ENCODE measurements at places on chromosomes 3 and 15. TPM values are rescaled to one million over a fixed set of nuclear protein-coding genes. Genes with fewer than 3 reads are reported as not detected.
A peak's percentile ranks its signal among the peaks of the same experiment; 100 is the strongest.

Gene SCAMP5
- polyA plus RNA-seq = 21.6 TPM

Gene PLA2G4E
- polyA plus RNA-seq = not detected

Gene FAM98B
- 97.1 TPM for polyA plus RNA-seq

Gene CDCP1
- 0.89 TPM for polyA plus RNA-seq

Gene MAP1A
- 8.7 TPM for polyA plus RNA-seq

Gene DPPA2
- 0.76 TPM for polyA plus RNA-seq

Gene DISP2
- polyA plus RNA-seq = 0.79 TPM

Gene IL20RB
- 0.46 TPM for polyA plus RNA-seq

Gene SEMA6D
- 38.1 TPM for polyA plus RNA-seq

- DNase-seq = no peak
These were observed 114.0 kb downstream of the CYP19A1 start for GRCh38 chr15:51224428-51224827.

DNA sequence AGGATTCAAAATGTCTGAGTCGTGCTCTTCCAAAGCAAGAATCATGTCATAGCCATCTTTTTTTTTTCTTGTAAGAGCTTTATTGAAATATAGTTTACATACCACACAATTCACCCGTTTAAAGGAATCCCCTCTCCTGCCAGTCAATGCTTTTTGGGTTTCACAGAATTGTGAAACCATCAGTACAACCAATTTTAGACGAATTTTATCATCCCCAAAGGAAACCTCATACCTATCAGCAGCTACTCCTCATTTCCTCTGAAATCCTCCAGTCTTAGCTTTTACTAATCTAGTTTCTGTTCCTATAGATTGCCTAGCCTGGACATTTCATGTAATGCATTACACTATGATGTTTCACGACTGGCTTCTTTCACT is 39.6 kb downstream of the ADIPOQ start:
- DNase-seq = no peak

- no peak for DNase-seq
These were observed 6.9 kb downstream of the ATXN7 start for GRCh38 chr3:63870615-63871005.

GRCh38 chr15:33587773-33588172 is 277.0 kb downstream of the RYR3 start:
- DNase-seq = no peak

- DNase-seq = no peak
These were observed 98.8 kb downstream of the ARPP21 start for GRCh38 chr3:35737934-35738706.

DNA sequence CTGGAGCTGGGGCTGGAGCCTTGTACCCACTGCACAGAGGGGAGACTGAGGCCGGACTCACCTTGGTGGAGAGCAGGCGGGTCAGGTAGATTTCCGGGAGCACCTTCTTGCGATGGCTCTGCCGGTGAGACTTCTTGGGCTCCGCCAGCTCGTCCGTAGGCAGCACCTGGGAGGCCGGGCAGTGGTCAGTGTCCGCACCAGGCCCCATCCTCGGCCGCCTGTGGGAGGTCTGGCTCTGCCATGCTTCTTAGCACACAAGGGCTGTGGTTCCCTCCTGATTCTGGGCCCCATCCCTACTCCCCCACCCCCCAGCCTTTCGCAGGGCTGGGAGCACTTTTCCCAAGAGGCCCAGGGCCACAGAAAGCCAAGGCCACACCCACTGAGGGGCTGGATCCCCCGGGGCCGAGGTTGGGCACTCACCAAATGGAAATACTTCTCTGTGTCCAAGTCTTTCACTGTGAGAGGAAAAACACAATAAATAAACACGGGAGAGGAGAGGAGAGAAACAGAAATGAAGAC is 17.4 kb downstream of the H1-8 start:
- DNase-seq = no peak

DNA sequence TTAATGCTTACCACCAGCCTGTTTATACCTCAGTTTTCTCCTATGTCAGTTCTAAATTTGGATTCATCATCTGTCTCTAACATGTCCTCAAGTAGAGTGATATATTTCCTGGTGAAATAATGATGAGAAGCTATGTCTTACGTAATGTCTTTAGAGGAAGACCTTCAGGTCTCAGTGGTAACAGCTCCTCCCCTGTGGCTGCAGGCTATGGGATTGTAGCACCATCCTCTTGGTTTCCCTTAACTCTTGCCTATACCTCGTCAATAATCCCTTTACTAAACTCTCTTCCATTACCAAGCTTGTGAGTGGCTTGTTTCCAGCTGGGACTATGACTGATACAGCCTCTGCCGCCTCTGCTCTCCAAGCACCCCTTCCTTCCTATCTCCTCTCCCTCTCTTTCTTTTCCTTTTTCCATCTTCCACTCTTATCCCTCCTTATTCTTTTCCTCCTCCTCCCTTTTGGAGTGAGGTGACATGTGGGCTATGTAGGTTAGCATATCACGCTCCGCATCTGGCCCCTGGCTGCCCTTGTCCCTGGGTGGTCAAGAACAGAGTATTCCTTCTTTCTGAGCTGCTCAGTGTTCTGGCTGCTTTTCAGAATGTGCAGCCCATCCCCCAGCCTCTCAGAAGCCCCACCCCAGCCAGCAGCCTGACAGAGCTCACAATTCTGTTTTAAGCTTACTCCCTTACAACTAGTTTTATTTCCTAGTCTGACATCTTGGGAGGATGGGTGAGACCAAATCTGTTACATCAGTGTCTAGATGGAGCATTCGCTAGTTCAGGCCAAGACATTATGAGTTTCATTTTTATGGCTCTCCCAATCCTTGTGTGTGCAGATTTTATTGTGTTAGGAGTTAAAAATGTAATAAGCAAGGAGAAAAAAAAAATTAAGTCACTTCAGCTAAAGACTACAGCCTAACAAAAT is 75.0 kb upstream of the RNU6-1 start:
- peak; percentile 71 for DNase-seq

GRCh38 chr3:33237439-33237838 is 18.8 kb upstream of the SUSD5 start:
- DNase-seq = no peak

DNA sequence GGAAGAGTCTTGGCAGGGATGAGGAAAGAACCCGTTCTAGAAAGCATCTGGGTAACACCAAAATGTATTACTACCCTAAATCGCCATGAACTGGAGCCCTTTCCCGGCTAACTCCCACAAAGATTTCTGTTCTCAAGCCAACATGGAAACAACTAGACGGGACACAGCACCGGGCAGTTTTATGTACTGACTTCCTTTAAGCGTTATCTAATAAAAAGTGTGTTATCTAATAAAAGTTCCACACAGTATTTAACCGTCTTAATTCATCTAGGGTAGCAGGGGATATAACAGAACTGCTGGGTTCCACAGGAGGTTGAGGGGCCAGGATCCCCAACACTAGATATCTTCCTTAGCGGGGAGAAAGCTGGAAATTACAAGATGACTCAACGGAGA is 347 bp upstream of the C3orf62 start:
- no peak for DNase-seq

- DNase-seq = no peak
These were observed 2.1 kb downstream of the ECT2 start for GRCh38 chr3:172752651-172753050.

GRCh38 chr3:172511783-172512762 is 11.2 kb downstream of the TNFSF10 start:
- DNase-seq = no peak

GRCh38 chr3:4977001-4977852 is 2.0 kb upstream of the BHLHE40 start:
- DNase-seq = no peak

DNA sequence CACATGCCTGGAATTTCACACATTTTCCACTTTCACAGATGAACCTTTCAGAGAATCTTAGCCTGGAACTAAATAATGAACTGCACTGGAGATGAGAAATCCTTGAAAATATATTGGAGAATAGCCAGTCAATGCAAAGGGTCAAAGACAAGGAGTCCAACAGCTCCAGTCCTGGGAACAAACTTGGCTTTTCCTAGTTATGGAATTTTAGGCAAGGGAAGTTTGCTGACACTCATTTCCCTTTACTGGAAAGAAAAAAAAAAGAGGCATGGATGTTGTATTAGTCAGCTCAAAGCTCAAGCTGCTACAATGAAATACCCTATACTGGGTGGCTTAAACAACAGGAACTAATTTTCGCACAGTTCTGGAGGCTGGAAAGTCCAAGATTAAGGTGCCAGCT is 690.8 kb upstream of the ARPP21 start:
- no peak for DNase-seq

DNA sequence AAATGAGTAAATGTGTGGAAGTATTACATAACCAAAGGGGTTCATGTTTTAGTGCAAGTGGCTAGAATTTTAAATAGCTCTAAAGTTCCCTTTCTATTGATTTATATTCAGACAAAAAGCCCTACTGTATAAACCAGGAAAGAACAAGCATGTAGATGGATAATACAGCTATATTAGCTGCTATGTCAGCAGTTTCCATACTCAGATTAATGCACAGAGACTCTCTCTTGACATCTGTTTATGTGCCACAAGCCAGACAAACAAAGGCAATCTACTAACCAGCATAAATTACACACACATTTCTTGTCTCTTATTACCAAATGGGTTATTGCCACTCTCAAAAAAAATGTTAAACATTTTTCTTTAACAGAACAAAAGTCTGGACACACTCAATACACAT is 760.1 kb upstream of the NECTIN3 start:
- no peak for DNase-seq

DNA sequence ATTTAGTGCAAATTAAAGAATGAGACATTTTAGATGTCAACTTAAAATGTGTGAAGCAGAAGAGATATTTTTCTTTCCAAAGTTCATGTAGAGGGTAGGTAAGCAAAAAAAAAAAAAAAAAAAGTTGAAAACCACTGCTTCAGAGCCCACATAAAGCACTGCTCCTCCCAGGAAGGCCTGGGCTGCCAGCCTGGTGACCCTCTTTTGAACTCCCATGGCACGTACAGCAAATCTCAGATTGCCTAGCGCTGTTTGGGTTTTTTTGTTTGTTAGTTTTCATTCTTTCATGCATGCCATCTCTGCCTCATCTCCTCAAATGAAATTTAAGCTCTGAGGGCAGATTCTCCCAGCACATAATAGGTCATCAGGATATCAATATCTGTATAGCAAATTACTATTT is 120.1 kb downstream of the SRGAP3 start:
- DNase-seq = no peak

DNA sequence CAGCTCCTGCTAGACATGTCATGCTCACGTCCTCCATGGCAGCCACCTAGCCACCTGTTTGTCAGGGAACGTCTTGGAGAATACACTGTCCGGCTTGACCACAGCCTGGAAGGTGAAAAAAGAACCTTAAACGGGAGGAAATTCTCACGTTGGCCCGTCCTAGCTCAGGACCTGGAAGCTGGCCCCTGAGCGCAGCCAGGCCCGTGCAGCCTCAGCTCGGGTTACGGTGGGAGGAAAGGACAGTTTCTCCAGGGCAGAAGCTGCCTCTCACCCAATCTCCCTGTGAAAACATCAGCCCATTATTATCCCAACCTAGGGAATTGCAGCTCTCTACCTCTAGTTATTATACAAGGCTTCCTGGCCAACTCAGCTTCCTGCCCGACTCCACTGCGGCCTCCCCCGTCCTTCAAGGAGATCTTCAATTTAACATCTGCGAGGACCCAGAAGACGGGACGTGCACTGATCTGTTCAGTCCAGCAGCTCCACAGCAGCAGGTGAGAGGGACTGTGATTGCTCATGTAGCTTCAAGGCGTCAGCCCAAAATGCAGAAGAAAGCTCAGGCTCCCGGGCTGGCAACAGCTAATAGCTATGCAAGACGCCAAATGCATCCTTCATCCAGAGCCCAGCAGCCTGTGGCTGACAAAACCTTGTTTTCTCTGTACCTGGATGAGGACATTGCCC is 84.7 kb downstream of the ADAMTS17 start:
- DNase-seq = no peak

DNA sequence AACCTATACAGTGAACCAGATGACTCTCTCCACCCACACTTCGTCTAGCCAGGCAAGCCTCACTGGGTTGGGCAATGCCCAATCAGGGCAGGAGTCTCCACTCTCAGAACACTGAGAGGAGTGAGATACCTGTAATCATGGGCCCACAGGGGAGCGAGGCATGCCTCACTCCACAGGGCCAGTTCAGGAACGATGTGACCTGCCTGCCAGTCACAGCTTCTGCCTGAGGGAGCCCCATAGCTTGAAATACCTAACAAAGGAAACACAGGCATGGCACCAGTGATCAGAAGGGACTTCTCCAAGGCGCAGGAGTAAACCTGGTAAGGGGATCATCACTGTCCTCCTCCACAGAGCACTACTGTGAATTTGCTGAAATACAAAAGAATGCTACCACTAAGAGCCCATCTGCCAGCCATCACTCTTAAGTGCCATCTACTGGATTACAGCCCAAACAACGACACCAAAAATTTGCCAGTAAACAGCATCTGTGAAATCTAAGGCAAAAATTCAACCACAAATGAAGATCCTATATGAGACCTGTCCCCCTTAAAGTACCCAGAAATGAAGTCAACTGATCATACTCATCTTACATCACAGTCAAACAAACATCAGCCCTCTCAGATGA is 689.9 kb upstream of the SEMA6D start:
- DNase-seq = no peak

DNA sequence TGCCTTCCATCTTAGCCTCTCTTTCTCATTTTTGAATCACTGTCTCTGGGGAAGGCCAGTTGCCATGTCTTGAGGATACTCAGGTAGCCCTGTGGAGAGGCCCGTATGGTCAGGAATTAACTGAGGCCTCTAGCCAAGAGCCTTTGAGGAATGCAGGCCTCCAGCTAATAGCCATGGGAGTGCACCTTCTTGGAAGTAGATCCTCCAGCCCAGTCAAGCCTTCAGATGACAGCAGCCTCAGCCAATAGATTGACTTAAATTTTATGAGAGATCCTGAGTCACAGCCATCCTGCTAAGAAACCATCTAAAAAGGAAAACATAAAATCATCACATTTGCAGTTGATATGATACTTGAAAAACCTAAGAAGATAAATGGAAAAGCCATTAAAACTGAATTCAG is 112.5 kb upstream of the BNIP2 start:
- DNase-seq = no peak

- no peak for DNase-seq
These were observed 17.5 kb upstream of the ALPK3 start for GRCh38 chr15:84799511-84800187.

All from right renal cortex interstitium (tissue), 3 donors.